ENCODE measurements at places on chromosomes 7 and 10.

- no peak for DNase-seq
Observed at GRCh38 chr7:105250706-105251105, 138.0 kb downstream of the SRPK2 start.

- no peak for DNase-seq
Observed at GRCh38 chr10:101614663-101615524, 26.8 kb downstream of the DPCD start.

GRCh38 chr7:36300696-36301350 lies 88.8 kb upstream of the ANLN start:
- no peak for DNase-seq

- DNase-seq = no peak
Observed at GRCh38 chr7:16264823-16265804, 156.2 kb downstream of the CRPPA start.

DNA sequence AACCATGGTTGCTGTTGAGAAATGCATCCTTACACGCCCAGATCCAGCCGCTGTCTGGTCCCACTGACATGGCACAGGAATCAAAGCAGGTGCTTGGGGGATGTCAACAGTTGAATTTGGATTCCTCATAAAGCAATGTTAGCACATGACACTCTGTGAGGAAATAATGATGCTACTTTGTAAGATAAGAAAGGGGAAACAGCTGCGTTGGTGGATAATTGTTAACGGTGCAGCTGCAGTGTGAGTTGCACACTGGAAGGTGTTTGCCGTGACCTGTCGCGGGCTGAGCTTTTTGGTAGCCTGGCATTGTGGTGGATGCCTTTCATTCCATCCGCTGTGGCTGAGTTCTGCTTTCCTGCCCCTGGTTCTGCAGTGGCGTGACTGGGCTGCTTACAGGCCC lies 113.9 kb downstream of the MGMT start:
- no peak for DNase-seq

All from mesendoderm (in vitro differentiated cells).